Caudate nucleus (tissue), 63 donors: ENCODE measurements at places on chromosomes 1 and 21.

GRCh38 chr1:159924025-159924790, 1.1 kb downstream of the TAGLN2 start:
- DNase-seq, result no peak

DNA sequence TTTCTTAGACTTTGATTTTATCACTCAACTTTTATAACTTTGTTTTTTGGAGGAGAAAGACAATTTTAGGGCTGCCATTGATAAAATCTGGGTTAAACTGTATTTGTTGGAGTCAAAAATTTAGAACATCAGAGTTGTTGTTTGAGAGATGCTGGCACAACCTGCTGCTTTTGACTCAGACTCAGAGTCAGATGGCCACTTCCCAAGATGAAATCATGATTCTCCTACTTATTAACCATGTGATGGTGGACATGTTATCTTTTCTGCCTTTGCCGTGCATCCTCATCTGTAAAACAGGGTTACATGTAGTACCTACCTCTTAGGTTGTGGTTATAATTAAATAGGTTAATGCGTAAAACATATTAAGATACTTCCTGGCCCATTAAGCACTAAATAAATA, 71.2 kb downstream of the PLA2G4A start:
- no peak for DNase-seq

- no peak for DNase-seq
These were observed 35.7 kb downstream of the NEK2 start for GRCh38 chr1:211639475-211640300.

GRCh38 chr21:42834726-42835191, 44.6 kb downstream of the WDR4 start:
- DNase-seq, result no peak

- no peak for DNase-seq
These were observed 245.9 kb downstream of the PRDM2 start for GRCh38 chr1:13945856-13946255.
